Hematopoietic multipotent progenitor cell treated with erythropoietin and hydrocortisone succinate and interleukin-3 and kit ligand, for 6 days (in vitro differentiated cells): ENCODE measurements at places on chromosomes 16 and 17.

- no peak for DNase-seq
Measured at GRCh38 chr16:15913046-15913698, 24.8 kb upstream of the CEP20 start.

DNA sequence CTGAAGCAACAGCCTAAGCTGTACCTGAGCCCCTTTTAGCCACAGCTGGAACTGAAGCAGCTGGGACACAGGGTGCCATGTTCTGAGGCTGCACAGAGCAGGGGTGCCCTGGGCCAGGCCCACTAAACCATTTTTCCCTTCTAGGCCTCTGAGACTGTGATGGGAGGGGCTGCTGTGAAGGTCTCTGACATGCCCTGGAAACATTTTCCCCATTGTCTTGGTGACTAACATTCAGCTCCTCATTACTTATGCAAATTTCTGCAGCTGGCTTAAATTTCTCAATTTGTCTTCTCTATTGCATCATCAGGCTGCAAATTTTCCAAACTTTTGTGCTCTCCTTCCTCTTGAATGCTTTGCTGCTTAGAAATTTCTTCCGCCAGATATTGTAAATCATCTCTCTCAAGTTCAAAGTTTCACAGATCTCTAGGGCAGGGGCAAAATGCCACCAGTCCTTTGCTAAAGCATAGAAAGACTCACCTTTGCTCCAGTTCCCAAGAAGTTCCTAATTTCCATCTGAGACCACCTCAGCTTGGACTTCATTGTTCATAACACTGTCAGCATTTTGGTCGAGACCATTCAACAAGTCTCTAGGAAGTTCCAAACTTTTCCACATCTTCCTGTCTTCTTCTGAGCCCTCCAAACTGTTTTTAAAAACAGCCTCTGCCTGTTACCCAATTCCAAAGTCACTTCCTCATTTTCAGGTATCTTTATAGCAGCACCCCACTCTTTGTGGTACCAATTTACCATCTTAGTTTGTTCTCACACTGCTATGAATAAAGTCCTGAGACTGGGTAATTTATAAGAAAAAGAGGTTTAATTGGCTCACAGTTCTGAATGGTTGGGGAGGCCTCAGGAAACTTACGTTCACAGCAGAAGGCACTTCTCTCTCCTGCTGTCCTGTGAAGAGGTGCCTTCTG lies 49.8 kb downstream of the TMEM100 start:
- peak; percentile 15 for DNase-seq

DNA sequence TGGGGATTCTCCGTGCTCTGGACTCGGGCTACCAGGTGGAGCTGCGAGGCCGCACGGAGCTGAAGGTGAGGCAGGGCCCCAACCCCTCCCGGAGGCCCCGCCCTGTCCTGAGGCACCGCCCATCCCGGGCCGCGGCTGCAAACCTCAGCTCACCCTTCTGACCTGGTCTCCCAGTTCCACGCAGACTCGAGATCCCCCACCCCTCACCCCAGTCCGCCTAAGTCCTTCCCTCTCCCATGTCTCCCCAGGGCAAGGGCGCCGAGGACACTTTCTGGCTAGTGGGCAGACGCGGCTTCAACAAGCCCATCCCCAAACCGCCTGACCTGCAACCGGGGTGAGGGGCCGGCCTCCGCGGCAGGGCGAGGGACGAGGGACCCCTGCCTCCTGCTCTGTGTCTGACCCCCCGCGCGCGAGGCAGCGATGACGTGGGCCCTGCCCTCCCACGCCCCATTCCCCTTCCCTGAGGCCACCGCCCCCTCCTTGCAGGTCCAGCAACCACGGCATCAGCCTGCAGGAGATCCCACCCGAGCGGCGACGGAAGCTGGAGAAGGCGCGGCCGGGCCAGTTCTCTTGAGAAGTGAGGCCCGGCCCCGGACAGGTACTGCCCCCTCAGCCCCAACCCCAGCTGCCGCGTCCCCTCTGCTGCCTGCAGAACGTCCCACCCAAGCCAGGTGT lies 13.7 kb downstream of the GUCY2D start:
- DNase-seq = no peak

- peak; percentile 36 for DNase-seq
Measured at GRCh38 chr16:89026121-89026612, 49.2 kb upstream of the CBFA2T3 start.

GRCh38 chr17:79125503-79125902 lies 50.9 kb downstream of the ENGASE start:
- no peak for DNase-seq

DNA sequence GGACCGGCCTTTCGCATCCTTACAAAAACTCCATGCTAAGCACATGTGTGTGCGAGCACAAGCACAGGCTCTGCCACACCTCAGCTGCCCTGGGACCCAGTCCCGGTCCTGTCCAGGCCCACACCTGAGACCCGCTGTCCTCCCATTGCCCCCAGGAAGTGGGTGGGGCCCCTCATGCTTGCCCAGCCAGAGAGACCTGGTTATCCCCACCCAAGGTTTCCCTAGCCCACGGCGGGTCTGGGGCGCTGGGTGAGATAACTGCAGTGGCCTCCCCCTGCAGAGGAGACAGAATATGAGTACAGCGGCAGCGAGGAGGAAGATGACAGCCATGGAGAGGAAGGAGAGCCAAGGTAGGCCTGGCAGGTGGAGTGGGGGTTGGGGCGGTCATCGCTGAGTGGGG lies 12.5 kb upstream of the C17orf107 start:
- no peak for DNase-seq

- no peak for DNase-seq
Measured at GRCh38 chr16:55853114-55853513, 20.2 kb upstream of the CES1 start.

DNA sequence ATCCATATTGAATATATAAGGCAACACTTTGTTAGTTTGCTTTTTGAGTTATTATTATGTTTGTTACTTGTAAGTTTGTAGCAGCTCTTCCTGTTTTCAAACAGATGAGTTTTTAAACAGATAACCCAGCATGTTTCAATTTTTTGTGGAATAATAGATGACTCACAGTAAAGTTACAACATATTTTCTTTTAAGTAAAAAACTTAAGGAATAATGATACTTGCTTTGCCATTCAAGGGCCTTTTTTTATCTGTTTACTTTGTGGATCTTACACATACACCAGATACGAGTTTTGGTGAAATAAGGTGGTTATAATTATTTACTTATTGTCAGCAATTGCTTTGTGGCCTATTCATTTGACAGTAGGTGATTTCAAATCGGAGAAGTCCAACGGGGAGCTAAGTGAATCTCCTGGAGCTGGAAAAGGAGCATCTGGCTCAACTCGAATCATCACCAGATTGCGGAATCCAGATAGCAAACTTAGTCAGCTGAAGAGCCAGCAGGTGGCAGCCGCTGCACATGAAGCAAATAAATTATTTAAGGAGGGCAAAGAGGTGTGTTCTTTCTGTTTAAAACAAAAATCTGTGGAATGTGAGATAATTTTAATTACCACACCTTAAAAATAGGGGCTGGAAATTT lies 66.3 kb downstream of the BPTF start:
- DNase-seq = no peak

DNA sequence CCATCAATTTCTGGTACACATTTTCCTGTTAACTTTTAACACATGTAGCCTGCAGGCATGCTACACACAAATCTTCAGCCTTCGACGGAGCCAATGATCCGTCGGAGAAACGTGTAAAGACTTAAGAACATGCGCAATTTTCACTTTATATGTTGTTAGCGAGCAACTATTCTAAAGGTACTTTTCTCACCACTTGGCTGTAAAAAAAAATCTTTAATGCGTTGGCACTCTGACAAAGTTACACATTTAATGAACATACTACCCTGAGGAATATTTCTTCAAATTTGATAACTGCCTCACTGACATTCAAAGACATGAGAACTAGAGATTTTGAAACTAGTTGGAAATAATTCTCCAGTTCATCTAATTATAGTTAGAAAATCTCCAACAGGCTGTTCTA lies 507.5 kb upstream of the SALL1 start:
- no peak for DNase-seq

DNA sequence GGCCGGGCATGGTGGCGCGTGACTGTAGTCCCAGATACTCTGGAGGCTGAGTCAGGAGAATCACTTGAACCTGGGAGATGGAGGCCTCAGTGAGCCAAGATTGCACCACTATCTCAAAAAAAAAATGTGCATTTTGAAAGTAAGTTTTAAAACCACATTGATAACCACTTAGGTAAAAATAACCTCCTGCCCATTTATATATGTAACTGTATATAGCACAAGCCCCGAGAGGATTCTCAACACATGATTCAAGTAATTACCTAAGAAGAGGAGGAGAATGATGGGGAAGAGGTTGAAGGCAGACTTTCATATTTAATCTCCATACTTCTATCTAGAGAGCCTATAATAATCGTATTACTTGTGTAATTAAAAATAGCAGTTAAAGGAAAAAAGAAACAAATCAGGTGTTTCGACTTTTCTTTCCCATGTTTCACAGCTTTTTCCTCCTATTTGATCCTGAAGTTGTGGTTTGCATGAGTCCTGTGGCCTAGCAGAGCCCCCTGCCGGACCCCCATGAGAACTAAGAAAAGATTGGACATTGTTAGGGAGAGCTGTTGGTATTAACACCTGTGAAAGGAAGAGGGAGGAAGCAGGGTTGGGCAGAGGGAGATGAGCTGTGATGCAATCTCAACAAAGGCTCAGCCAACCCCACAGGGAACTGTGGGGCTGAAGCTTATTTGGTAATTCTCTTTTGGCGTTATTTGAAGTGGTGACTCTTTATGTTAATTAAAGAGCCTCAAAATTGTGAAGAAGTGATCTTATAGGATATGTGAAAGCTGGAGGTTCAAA lies 22.1 kb downstream of the PMFBP1 start:
- no peak for DNase-seq

- no peak for DNase-seq
Measured at GRCh38 chr17:81013642-81014041, 21.3 kb upstream of the BAIAP2 start.

DNA sequence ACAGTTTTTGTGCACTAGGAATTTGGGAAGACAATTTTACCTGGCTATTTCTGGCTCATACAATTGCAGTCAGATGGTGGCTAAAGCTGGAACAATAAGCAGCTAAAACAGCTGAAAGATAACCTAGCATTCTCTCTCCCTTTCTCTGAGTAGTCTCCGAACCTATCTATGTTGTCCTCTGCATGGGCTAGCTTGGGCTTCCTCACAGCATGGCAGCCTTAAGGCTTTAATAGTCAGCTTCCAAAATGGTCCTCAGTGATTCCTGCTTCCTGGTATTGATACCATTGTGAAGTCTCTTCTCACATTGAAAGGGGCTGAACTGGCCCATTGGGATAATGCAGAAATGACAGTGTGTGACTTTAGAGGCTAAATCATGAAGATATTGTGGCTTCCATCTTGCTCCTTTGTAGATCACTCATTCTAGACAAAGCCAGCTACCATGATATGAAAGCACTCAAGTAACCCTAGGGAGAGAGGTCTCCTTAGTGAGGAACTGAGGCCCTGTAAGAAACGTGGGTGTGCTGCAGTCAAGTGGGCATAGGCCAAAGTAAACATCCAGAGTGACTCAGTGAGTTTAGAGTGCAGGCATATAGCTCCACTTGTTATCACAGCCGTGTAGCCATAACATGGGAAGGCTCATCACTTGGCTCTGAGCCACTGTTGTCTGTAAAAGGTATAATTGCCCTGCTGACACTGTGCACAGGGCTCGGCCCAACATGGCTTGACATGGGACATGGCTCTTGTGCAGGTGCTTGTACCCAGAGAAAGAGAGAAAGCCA lies 5.5 kb upstream of the VKORC1 start:
- DNase-seq = no peak

GRCh38 chr17:49522357-49522890 lies 27.3 kb downstream of the NGFR start:
- no peak for DNase-seq

GRCh38 chr17:34902831-34903547 lies 58.3 kb downstream of the CCT6B start:
- DNase-seq = no peak

- no peak for DNase-seq
Measured at GRCh38 chr17:73155410-73156165, 9.2 kb upstream of the SSTR2 start.

- DNase-seq = no peak
Measured at GRCh38 chr16:11779074-11779473, 18.0 kb downstream of the ZC3H7A start.

GRCh38 chr16:27239026-27239425 lies 29.5 kb downstream of the NSMCE1 start:
- no peak for DNase-seq

- DNase-seq = no peak
Measured at GRCh38 chr16:81700071-81700779, 78.9 kb upstream of the PLCG2 start.
